ENCODE measurements at places on chromosomes 12 and 14.

DNA sequence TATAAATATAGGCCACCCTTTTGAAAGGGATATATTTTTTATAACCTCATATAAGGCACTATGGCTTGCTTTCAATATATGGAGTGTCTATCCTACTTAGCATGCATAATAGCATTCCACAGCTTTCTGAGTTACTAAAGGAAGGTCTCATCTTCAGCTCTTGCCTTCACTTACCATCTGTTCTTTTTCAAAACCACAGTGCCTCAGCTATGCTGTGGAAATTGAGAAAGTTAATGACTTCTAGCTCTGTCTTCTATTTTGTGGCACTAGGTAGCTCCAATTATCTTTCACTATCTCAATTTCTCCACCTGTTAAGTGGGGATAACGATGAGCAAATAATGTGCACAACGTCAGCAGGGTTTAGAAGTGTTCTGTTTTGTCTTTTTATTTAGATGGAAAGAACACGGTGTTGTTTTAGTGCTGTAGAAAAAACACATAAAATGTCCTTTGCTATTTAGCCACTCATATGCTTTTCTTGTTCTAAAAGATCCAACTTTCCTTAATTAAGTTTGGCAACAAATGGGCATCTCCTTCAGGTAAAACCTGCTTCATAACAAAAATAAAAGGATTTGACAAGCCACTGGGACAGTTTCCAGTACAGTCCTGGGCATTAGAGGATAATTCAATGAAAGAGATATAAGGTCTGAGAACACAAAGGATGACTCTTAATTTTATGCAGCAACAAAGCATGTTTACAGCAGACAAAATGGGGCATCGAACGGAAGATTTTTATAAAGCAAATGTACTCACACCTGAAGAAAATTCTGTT is 462.0 kb upstream of the SYT1 start:
- no peak for DNase-seq

- DNase-seq: peak; percentile 68
Measured at GRCh38 chr14:76346391-76347160, 29.4 kb upstream of the ESRRB start.

DNA sequence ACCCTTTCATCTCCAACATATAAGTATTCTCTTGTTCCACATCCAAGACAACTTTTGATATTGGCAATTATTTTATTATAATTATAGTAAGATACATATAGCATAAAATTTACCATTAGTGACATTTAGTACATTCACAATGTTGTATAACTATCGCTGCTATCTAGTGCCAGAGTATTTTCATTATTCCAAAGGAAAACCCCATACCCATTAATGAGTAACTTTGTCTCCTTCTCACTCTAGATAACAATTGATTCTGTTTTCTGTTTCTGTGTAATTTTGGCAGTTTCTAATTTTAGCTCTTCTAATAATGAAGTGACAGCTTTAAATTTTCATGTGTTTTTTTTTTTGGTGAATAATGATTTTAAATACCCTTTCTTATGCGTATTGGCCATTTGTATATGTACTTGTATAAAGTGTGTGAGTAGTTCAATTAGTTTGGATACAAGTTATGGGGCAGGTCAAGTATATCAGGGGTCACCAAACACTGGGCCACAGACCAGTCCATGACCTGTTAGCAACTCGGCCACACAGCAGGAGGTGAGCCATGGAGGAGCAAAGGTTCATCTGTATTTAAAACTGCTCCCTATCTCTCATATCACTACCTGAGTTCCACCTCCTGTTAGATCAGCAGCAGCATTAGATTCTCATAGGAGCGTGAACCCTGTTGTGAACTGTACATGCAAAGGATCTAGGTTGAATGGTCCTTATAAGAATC is 97.2 kb upstream of the SYT1 start:
- no peak for DNase-seq

DNA sequence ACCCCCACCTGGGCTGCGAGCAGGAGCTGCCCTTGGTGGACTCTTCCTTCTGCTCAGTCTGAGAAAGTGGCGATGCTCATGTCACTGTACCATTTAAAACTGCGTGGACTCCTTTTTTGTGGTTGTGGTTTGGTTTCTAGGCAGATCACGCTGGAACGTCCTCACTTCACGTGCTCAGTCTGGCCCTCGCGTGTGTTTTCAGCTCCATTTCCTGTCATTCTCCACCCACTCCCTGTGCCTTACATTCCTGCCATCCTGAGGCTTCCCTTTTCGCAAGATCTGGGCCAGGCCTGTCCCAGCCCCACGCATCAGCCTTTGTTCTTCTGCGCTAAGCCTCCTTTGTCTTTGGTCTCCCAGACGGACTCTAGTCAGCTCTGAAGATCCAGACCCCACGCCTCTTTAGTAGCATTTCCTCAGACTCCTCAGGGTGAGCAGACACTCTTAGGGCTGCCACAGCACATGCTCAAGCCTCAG is 105.4 kb downstream of the FBXL14 start:
- no peak for DNase-seq

GRCh38 chr12:122089077-122089476 is 10.5 kb downstream of the MLXIP start:
- DNase-seq: no peak

GRCh38 chr12:22206111-22206728 is 128.3 kb downstream of the ST8SIA1 start:
- DNase-seq: no peak

GRCh38 chr12:23415180-23415579 is 534.3 kb downstream of the SOX5 start:
- DNase-seq: peak; percentile 4

DNA sequence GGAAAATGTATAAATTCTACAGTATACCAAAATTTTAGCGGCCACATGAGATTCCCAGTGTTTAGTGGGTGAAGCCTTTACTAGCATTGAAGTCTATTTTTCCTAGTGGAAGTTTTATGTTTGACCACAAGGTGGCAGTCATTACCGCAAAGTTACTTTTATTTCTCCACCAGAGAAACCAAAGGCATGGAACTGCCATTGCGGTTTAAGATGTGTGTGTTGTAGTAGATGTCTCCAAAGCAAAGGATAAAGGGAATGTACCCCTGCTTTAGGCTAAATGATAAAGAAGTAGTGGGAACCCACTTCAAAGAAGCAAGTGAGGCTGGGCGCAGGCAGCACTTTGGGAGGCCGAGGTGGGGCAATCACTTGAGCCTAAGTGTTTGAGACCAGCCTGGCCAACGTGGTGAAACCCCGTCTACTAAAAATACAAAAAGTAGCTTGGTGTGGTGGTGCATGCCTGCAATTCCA is 140.5 kb downstream of the PRKCH start:
- DNase-seq: peak; percentile 31

DNA sequence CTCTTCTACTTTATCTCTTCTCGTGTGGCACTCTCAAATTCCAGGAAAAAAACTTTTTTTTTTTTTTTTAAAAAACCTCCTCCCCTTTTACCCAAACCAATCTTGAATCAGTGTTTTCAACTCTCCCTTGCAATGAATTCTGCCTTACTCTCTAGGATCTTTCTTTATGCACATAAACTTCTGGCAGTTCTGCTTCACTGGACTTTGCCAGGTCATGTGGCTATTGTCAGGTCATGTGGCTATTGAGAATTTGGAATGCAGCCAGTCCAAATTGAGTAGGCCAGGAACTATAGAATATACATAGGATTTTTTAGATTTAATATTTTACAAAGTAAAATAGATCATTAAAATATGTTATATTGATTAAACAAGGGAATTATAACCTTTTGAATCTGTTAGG is 218.2 kb downstream of the TMTC3 start:
- DNase-seq: no peak

DNA sequence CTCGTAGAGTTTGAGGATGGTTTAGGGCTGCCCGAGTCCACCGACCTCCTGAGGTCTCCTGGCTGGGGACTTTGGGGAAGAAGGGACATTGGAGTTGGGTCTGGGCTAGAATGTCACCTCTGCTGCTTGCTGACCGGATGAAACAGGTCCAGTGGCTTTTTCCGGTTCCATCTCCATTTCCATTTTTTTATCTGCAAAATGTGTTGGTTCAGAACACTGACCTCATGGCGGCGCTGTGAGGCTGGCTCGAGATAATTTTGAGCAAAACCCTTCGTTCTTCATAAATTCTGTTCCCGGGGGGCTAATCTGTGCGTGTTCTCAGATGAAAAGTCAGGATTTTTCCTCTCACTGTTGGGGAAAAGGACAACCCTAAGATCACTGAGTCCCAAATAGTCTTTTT is 11.7 kb upstream of the MYL2 start:
- DNase-seq: no peak

GRCh38 chr12:103169-103981 is 36.8 kb downstream of the IQSEC3 start:
- DNase-seq: no peak

DNA sequence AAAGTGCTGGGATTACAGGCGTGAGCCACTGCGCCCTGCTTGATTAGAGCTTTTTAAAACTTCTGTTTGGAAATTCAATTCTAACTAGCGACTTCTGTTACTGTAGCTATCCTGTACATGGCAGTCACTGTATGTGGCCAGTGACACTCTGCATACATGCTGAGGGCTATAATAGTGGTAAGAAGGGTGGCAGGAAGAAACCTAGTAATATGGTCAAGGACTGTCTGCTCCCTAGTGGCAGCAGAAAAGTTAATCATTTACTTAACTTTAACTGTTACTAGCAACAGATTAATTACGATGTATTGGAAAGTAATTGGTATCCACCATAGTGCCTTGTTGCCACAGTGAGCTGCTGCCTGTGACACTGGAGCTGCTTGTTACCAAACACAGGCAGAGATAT is 149.0 kb downstream of the KITLG start:
- no peak for DNase-seq

GRCh38 chr14:104072586-104072985 is 12.9 kb upstream of the ASPG start:
- DNase-seq: no peak

- no peak for DNase-seq
Measured at GRCh38 chr14:54840336-54840735, 62.3 kb downstream of the GCH1 start.

DNA sequence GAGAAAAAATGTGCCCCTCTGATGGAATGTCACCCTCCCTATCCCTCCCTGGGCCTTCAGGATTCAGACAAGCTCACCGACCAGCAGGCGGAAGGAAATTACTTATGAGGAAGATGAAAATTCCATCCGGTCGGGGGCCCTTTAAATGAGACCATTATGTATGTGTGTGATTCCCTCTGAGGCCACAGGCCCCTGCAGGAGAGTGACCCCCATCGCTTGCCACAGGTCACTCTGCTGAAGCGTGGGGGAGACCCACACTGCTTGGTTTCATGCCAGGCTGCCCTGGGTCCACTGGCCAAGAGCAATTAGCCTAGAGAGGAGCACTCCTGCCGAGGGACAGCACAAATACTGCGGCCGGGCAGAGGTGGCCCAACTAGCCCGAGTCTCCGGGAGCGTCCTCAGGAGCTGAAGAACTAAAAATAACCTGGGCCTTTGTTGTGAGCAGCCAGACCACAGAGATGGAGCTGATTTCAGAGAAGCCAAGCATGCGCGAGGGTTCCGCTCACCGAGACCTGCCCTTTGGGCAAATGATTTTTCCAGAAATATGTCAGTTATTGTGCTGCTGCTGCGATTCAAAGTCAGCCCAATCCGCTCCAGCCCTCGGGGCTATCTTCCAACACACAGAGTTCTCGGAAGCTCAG is 276.4 kb downstream of the DPF3 start:
- peak; percentile 38 for DNase-seq

DNA sequence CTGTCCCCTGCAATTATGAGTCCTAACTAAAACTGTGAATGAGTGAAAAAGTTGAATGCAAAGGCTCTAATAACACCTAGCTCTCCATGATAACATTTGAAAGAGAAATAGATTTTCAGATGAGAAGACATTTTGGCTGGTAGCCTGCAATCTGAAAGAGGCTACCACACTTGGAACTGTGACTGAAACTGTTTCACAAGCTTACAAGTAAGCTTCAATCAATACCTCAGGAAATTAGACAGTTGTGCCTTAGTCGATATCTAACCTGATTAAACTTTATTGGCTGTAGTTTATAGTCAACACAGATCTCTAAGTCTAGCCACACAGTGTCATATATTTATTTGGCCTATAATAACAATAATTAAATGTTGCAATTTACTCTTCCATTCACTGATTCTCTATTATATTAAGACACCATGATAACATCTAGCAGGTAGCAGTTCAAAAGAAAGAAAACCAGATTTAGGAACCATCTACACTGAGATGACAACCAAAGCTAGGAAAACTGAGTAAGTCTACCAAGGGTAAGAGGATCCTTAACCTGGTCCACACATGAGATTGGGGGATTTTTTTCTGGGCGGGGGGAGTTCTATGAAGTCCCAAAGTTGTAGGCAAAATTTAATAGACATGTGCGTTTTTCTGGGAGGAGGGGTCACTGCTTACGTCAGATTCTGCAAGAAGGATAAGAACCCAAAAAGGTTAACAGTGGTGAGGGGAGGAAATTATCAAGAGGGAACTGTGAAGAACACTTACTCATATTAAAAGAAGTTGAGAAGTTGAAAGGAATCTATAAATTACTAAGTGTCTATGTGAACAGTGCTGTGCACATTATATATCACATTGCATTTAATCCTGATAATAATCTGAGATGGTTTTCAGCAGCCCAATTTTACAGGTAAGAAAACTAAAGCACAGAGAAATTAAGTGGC is 65.8 kb downstream of the NUMB start:
- no peak for DNase-seq

- DNase-seq: no peak
Measured at GRCh38 chr12:123106640-123107359, 44.1 kb downstream of the PITPNM2 start.

GRCh38 chr12:45050751-45051571 is at the start of gene DBX2:
Gene DBX2 (minus strand): TSS chr12:45051099. CDS start chr12:45050927, 172 bp downstream.
- DNase-seq: peak; percentile 51

- no peak for DNase-seq
Measured at GRCh38 chr14:85702191-85702590, 172.2 kb downstream of the FLRT2 start.

GRCh38 chr12:127459687-127460086 is 807.3 kb upstream of the TMEM132C start:
- DNase-seq: no peak

GRCh38 chr14:103094406-103095209 is at the start of gene EXOC3L4:
Gene EXOC3L4 (plus strand): TSS chr14:103094725. CDS start chr14:103100220, 5,495 bp downstream.
- DNase-seq: peak; percentile 83

- DNase-seq: no peak
Measured at GRCh38 chr12:131529196-131530040, 181.5 kb upstream of the SFSWAP start.

DNA sequence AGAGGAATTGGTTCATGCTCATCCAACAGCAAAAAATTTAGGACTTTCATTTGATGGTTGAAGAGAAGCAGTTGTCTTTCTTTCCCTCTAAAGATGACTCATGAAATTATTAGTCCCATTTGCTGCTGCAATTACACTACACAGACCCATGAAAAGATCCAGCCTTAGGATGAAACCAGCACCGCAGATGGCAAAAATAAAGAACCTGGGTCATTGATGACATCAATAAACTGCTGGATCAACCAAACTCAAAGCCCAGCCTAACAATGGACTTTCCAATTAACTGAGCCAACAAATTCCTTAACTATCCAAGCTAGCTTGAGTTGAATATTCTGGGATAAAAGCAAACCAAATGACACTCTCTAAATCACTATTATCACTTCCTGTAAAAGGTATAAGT is 20.7 kb downstream of the DICER1 start:
- no peak for DNase-seq

Measured in lung (tissue), 17 donors.